ENCODE measurements at places on chromosomes 16 and 17.

GRCh38 chr16:46900455-46901235, 16.5 kb downstream of the GPT2 start:
- DNase-seq: no peak

DNA sequence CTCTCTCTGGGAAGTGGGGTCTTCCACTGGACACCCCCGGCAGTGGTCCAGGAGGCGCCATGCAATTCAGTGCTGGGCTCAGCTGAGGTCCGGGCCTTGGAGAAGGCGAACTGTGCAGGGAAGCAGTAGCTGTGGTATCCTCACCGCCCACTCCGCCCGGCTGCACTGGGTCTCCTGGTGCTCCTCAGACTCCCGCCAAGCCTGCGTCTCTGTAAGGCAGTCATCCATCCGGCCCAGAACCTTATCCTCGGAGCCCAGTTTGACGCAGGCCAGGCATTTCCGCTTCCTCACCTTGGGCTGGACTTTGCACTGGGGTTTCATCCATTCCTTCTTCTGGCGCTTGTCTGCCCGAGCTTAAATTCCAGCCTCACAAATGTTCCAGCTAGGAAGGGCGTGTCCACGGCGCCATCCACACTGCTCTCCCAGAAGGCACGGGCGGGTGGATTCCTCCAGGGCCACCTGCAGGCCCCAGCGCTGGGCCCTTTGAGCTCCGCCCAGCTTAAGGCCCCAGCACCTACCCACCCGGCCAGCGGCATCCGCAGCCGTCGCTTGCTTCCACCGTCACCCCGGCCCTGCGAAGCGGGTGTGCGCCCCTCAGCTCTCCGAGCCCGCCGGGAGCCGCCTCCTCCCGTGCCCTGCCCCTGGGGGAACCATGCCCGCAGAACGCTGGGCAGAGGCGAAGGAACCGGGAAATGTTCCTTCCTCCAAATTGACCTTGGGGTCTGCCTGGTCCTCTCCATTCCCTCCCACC, 1884.8 kb downstream of the TP53TG3F start:
- no peak for DNase-seq

DNA sequence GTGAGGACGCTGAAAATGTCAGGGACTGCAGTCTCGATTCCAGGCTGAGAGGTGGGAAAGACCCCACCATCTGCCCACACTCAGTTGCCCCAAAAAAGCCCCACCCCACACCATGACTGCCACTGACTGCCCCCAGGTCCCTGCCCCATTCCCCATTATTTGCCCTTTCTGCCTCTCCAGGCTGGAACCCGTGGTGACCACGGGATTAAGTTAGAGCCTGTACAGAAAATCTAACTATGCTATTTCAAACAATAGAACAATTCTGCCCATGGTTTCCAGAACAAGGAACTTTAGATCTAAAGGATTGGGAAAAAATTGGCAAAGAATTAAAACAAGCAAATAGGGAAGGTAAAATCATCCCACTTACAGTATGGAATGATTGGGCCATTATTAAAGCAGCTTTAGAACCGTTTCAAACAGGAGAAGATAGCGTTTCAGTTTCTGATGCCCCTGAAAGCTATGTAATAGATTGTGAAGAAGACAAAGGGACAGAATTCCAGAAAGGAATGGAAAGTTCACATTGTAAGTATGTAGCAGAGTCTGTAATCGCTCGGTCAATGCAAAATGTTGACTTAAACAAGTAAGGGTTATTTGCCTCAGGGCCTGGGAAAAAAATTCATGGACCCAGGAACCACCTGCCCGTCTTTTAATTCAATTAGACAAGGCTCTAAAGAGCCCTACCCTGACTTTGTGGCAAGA, 14.4 kb downstream of the FLYWCH1 start:
- no peak for DNase-seq

GRCh38 chr17:68870976-68871375, 84.2 kb downstream of the ABCA8 start:
- DNase-seq: no peak

DNA sequence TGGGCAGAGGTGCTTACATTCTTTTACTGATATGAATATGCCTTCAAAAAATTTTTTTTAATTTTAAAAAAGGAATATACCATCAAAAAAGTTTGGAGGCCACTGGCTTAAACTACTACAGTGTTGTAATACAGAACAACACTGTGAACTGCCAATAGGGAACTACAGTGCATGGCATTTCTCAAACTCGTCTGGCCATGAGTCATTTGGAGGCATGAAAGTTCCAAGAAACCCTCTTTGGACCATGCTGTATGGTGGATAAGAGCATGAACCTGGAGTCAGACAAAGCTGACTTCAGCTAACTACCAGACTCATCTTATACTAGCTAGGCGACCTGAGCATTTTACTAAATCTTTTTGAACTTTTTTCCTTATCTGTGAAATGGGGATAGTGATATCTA, 9.2 kb upstream of the NF1 start:
- DNase-seq: no peak

- DNase-seq: no peak
These were observed 6.9 kb downstream of the IGFBP4 start for GRCh38 chr17:40450175-40450574.

DNA sequence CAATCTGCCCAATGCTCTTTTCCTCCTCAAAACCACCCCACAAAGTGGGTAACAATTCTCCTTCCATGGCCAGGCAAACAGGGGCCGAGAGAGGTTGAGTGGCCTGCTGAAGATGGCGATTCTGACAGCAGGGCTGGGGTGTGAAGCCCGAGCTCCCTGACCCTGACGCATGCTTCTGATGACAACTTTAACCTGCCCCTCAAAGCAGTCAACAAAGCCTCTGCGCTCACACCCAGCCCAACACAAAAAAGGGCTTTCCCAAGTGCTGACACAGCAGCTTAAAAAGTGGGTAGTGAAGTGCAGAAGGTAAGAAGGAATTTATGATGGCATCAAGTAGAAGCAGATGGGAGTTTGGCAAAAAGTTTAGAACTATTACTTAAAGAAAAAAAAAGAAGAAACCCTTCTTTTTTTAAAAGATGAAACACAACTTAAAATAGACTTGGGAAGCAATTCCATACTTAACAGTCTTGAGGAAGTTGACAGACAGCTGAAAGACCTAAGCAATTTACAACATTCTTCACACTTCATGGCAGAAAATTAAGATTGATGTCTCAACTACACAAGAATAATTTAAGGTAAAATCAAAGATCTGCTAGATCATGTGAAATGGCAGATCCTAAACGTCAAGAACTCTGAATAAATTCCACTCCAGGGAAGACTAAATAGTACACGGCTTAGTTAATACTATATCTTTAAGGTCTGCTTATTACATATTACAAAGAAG, 133.9 kb downstream of the PARN start:
- DNase-seq: no peak

DNA sequence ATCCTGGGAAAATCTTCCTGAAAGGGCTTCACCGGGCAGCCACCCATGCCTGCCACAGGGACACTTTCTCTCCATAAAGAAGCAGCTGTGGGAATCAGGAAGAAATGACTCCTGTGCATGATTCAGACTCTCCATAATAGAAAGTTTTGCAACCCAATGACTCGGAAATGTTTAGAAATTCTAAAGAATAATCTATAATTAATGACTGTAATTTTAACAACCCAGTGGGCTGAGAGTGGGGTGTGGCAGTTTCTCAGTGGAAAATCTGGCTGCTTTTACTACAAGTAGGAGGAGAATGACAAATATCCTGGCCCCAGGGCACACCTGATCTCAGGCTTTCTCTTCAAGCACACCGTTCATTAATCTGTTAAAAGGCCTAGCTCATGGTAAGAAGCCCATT, 25.7 kb downstream of the IRF8 start:
- DNase-seq: no peak

DNA sequence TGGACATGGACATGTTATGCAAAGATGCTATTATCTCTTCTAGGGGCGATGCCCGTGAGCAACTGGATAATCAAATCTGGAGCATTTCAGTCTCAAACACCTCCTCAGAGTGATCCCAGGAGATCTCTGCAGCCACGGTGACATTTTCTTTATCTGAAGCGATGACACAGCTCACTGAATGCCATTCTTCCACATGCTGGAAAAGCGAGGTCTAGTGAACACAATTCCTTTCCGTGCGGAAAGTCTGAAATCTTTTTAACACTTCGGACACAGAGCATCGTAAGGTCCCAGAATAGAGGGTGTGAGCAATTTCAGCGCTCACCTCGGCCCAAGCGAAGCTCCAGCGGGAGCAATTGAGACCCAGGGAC, 531 bp upstream of the HASPIN start:
- no peak for DNase-seq

DNA sequence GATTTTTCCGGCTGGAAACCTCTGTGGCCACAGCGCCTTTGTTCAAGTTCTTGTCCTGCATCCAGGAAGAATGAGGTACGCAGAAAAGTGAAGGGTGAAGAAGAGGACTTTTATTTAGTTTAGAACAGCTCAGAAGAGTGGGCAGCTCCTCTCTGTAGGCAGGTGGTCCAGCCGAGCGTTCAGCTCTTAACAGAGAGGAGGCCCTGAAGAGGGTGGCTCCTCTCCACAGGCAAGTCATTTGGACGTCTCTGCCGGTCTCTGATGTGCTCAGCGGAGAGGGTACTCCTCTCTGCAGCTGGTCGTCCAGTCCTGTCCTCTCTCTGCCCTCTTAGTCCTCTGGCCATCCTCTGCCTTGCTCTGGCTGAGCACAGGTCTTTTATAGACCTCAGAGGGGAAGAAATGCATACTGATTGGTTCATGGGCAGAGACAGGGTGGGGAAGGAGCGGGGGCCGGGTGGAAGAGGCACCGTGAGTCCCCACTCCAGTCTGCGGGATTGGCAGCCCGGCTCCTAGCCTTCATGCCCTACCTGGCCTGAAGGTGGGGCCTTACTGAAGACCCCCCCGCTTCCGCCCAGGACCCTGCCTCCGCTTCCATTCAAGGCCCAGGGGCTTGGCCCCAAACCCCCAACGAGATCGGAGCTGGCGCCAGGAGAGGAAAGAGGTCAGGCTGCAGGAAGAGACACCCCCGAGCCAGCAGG, 70.0 kb upstream of the NKD1 start:
- DNase-seq: peak; percentile 56

DNA sequence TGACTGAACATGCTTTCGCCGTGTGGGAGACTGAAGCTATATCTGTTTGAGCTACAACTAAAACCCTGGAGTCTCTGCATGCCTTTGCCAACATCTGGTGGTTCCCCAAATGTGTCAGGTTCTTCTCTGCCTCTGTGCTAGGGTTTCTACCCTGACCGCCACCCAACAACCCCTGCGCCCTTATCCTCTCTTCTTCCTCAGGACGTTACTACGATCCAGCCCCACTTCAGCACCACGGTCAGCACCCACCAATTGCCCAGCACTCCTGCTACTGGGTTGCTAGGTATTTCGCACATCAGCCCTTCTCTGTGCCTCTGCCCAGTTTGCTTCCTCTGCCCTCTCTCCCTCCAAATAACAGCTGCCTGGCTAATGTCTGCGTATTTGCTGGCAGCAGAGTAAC, 106.3 kb upstream of the HSBP1 start:
- DNase-seq: no peak

GRCh38 chr17:49407086-49407485, 7.6 kb downstream of the PHB1 start:
- no peak for DNase-seq

GRCh38 chr16:83021746-83022145, 395.0 kb downstream of the CDH13 start:
- DNase-seq: no peak

DNA sequence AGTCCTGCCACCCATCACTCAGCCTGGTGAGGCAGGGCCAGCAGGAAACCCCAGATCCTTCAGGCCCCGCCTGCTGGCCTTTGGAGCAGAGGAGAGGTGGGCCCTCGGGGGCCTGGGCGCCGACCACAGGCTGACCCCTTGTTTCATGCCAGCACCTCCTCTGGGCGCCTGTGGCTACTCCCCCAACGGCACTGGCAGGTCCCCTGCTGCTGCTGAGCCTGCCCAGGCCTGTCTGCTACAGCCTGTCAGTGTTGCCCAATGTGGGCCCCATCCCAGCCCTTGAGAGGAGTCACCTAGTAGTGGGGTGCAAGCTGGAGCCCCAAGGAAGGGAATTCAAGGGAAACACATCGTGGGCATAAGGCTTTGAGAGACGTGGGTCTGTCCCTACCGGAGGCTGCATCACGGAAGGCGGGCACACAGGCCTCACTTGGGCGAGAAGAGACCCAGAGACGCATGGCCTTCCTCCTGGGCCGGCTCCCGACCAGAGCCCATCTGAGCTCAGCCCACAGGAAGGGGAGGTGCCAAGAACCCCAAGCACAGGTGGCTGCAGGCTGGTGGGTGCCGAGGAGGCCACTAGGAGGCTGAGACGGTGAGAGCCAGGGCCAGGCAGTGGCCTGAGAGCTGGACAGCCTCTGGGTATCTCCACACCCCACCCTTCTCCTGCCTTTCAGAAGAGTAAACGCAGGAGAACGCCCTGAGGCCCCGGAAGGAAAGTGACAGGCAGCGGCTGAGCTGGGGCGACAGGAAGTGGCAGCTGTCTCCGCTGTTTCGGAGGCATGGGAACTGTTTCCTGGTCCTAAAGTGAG, 8.0 kb upstream of the FASN start:
- DNase-seq: peak; percentile 73

DNA sequence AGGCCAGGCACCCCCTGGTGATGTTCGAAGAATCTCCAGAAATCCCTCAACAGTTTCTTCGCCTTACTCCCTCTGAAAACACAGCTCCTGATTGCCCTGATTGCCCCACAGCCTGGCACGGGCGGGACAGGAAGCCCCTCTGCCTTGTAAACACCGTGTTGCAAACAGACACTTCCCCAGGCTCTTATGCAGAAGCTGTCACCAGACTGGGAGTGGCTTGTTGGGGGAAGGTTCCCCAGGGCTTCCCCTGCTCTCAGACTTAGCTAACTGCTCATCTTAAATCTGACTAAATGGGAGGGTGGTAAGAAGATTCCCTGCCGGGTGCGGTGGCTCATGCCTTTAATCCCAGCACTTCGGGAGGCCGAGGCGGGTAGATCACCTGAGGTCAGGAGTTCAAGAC, 11.2 kb downstream of the PIK3R5 start:
- peak; percentile 78 for DNase-seq

DNA sequence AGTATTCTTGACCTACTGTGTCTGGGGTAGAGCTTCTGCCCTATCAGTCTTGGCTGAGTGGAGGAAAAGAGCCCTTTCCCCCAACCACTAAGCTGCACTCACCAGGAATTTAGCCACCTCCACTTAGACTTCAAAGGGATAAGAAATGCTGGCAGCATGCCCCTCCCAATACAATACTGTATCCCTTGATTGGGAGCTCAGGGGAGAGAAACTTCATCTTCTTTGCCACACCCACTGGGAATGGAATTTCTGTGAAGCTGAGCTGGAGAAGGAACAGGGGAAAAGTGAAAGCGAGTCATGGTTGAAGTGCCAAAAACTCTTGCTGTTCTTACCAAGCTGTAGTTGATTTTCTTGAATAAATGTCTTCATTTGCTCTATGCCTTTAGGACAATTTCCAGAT, 68.8 kb downstream of the CEP112 start:
- no peak for DNase-seq

GRCh38 chr17:54452666-54453348, 447.8 kb upstream of the TOM1L1 start:
- DNase-seq: no peak

DNA sequence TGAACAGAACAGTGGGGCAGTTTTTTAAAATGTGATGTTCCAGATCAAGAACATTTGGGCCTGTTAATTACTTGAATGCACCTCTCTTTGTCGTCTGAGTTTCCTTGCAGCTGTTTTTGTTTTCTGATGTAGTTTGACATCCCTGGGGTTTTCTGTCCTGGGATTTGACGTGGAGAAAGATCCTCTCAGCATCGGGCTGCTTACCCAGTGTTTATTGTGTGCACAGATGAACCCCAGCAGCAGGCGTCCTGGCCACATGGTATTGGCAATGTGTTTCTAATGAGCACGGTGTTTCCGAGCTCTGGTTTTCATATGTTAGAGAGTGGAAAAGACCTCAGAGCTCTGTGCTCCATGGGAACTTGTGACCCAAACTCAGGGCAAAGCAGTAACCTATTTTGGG, 191.1 kb upstream of the IRX3 start:
- DNase-seq: no peak

- DNase-seq: no peak
These were observed 1.1 kb downstream of the CEP20 start for GRCh38 chr16:15887283-15887682.

All from sigmoid colon (tissue), 7 donors.